ENCODE measurements at places on chromosomes 3 and 15. TPM values are rescaled to one million over a fixed set of nuclear protein-coding genes. Genes with fewer than 3 reads are reported as not detected.

Gene TMC3
- 0.15 TPM for total RNA-seq

Gene C3orf70
- 3.8 TPM for total RNA-seq

Gene COL8A1
- total RNA-seq = 13.6 TPM

Gene LRRN1
- 4.3 TPM for total RNA-seq

Gene LMAN1L
- total RNA-seq = not detected

DNA sequence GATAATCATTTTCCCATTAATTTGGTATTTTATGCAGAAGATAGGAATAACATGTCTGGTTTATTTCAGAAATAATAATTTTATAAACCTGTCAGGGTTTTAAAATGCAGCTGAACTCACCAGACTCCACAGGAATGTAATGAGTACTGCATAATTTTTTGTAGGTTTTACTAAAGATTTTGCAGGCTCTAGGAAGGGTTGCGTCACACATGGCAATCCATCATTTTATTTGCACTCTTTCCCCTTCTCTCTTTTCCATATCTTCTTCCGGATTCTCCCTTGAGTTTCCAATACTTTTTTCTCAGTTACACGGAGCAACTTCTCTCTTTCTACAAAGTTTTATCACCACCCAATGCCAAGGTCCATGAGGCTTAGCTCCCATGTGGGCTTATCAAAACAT lies 234.7 kb downstream of the NFKBIZ start:
- no peak for DNase-seq
- no peaks in the 10 kb centered on the region for H3K4me1 ChIP-seq
- no peak overlapping the region for H3K4me3 ChIP-seq
- H3K27me3 ChIP-seq = no peaks in the 10 kb centered on the region
- no peaks in the 10 kb centered on the region for H3K36me3 ChIP-seq

DNA sequence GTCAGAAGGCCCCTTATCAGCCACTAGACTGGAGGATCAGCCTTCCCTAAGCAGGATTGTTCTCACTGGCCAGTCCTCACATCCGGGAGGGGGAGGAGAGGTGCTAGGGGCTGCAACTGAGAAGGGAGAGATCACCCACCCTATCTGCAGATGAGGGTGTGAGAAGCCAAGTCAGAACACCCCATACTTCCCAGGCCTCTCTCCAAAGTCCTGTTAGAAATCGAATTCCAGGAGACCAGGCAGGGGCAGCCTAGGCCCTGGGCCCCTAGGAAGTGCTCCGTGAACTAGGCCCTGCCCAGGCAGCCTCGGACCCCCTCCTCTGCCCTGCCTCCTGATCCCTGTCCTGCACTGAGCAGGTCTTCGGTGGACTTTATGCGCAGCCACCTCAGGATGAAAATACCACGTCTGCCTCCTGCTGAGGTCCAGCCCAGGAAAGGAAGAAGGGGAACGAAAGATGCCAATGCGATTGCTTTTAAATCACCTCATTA lies 933 bp downstream of the DZIP1L start:
- H3K4me1 ChIP-seq = no peaks in the 10 kb centered on the region
- DNase-seq = no peak
- H3K27ac ChIP-seq = peak overlapping the region; percentile 90
- no peaks in the 10 kb centered on the region for H3K36me3 ChIP-seq
- H3K27me3 ChIP-seq = no peaks in the 10 kb centered on the region

DNA sequence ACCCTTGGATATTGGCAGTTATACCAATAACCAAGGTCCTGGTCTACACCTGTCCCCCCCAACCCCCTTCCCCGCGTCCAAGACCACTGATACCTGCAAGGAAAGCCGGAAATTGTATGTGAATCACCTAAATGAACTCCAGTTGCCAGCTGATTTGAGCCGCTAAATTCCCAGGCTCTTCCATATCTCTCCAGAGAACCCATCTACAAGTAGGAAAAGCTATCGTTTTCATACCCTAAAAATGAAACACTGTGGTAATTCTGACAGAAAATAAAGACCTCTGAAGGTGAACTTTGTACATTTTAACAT lies 114.2 kb upstream of the ICE2 start:
- no peaks in the 10 kb centered on the region for H3K36me3 ChIP-seq
- H3K27ac ChIP-seq = peak overlapping the region; percentile 89
- DNase-seq = no peak
- peak overlapping the region; percentile 88 for H3K4me3 ChIP-seq
- H3K4me1 ChIP-seq = no peaks in the 10 kb centered on the region

- no peak overlapping the region for H3K4me3 ChIP-seq
- H3K4me1 ChIP-seq = no peaks in the 10 kb centered on the region
- DNase-seq = no peak
- no peak overlapping the region for H3K27ac ChIP-seq
- no peaks in the 10 kb centered on the region for H3K36me3 ChIP-seq
- no peaks in the 10 kb centered on the region for H3K27me3 ChIP-seq
Observed at GRCh38 chr15:67806536-67806935, 18.8 kb upstream of the SKOR1 start.

DNA sequence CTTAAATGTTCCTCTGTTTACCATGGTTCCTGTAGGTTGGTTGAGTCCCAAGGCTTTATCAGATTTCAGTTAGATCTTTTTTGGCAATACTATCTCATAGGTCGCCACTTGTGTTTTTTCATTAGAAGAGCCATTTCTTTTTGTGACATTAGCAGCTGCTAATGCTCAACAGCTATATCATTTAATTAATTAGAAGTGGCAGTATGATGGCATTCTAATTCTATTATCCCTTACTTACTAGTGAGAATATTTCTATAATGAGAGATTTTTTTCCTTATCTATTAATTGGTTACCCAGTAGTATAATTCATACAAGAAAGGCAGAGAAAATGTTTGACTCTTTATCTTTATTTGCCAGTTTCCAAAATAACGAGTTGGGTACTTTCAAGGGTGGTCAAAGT lies 25.2 kb downstream of the FRMD4B start:
- H3K27ac ChIP-seq = no peak overlapping the region
- H3K27me3 ChIP-seq = no peaks in the 10 kb centered on the region
- DNase-seq = no peak
- H3K4me1 ChIP-seq = no peaks in the 10 kb centered on the region

- H3K4me1 ChIP-seq = no peaks in the 10 kb centered on the region
- no peaks in the 10 kb centered on the region for H3K27me3 ChIP-seq
- peak overlapping the region; percentile 73 for H3K27ac ChIP-seq
- no peak for DNase-seq
- H3K4me3 ChIP-seq = peak overlapping the region; percentile 58
- H3K36me3 ChIP-seq = no peaks in the 10 kb centered on the region
Observed at GRCh38 chr3:126213379-126214028, 33.1 kb upstream of the ALDH1L1 start.

DNA sequence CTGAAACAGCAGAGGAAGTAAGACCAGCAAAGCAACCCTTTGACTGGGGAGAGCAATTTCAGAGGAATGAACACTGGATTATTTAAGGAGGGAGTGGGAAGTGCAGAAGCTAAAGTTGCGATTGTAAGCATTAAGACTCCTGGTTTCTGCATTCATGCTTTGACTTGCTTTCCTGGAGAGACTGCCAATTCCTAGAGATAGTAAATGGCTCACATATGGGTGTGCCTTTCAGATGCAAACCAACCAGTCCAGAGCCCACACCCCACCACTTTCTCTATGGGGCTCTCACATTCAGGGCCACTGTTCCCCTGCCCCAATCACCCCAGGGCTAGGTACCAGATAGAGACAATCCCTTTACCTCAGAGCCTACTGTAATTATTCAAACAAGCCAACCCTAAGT lies 200.9 kb upstream of the EIF1B start:
- no peak overlapping the region for H3K27ac ChIP-seq
- DNase-seq = no peak
- no peak overlapping the region for H3K4me3 ChIP-seq
- no peaks in the 10 kb centered on the region for H3K27me3 ChIP-seq

- H3K27me3 ChIP-seq = no peaks in the 10 kb centered on the region
- no peaks in the 10 kb centered on the region for H3K36me3 ChIP-seq
- no peak overlapping the region for H3K27ac ChIP-seq
- H3K4me3 ChIP-seq = no peak overlapping the region
Observed at GRCh38 chr3:148464246-148464645, 233.5 kb upstream of the AGTR1 start.

GRCh38 chr3:107767897-107768605 lies 245.3 kb downstream of the BBX start:
- DNase-seq = no peak
- no peak overlapping the region for H3K27ac ChIP-seq
- H3K4me1 ChIP-seq = no peaks in the 10 kb centered on the region
- no peaks in the 10 kb centered on the region for H3K27me3 ChIP-seq
- H3K4me3 ChIP-seq = no peak overlapping the region

GRCh38 chr15:77897896-77898406 lies 179.6 kb downstream of the TBC1D2B start:
- no peak for DNase-seq
- no peak overlapping the region for H3K27ac ChIP-seq
- H3K27me3 ChIP-seq = no peaks in the 10 kb centered on the region
- no peak overlapping the region for H3K4me3 ChIP-seq

- no peak overlapping the region for H3K27ac ChIP-seq
- no peak overlapping the region for H3K4me3 ChIP-seq
- H3K4me1 ChIP-seq = peaks cover 4% of the 10 kb centered on the region
- no peak for DNase-seq
Observed at GRCh38 chr15:64004587-64004986, 41.7 kb downstream of the DAPK2 start.

DNA sequence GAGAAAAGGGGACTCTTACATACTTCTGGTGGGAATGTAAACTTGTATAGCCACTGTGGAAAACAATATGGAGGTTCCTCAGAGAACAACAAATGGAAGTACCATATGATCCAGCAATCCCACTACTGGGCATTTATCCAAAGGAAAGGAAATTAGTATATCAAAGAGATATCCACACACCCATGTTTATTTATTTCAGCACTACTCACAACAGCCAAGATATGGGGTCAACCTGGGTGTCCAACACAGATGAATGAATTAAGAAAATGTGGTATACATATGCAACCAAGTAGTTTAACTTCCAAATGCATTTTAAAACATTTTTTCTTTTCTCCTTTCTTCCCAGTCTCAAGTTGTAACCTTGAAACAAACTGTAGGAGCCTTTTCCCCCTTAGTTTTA lies 54.3 kb downstream of the IMPG2 start:
- no peaks in the 10 kb centered on the region for H3K27me3 ChIP-seq
- no peak overlapping the region for H3K27ac ChIP-seq
- no peak overlapping the region for H3K4me3 ChIP-seq
- H3K4me1 ChIP-seq = no peaks in the 10 kb centered on the region
- H3K36me3 ChIP-seq = no peaks in the 10 kb centered on the region

DNA sequence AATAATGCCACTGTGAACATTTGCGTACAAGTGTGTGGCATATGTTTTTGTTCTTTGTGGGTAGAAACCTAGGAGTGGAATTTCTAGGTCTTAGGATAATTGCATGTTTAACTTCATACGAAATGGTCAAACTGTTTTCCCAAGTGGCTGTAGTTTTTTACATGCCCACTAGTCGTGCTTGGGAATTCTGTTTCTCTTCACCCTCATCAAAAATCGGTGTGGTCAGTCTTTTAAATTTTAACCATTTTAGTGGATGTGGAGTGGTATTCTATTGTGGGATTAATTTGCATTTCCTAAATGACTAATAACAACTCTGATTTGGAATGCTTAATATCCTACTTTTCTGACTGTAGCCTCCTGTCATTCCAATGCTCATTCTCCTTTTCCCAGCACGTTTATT lies 27.6 kb downstream of the ZFAND6 start:
- H3K36me3 ChIP-seq = no peaks in the 10 kb centered on the region
- H3K4me1 ChIP-seq = no peaks in the 10 kb centered on the region
- no peaks in the 10 kb centered on the region for H3K27me3 ChIP-seq
- no peak overlapping the region for H3K4me3 ChIP-seq

GRCh38 chr3:136979684-136980083 lies 21.9 kb downstream of the IL20RB start:
- DNase-seq = no peak
- no peak overlapping the region for H3K4me3 ChIP-seq
- H3K27me3 ChIP-seq = no peaks in the 10 kb centered on the region
- no peaks in the 10 kb centered on the region for H3K36me3 ChIP-seq
- H3K4me1 ChIP-seq = no peaks in the 10 kb centered on the region

DNA sequence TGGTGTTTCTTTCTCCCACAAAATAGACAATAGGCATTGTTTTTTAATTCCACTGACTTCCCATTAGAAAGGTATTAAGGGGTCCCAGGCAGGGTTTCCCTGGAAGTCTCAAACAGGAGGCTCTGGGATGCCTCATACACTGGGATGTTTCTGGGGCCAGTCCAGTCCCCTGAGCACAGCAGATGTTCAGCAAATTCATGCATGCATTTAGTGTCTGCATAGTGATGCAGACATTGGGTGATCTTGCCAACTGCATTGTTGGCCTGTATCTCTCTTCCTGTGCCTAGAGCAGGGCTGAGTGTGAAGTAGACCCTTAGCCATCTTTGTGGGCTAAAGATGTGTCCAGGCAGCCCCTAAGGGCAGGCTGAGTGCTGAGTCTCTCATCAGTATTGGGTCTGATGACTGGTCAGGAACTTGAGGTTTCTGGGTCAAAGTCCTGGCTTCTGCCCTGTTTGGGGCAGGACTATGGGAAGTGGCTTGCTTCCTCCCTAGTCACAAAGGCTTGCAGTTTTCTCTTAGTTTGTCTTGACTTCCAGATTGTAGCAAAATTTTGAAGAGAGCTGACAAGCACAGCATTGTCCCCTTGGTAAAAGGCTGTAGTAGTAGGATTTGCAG lies 56.5 kb downstream of the BSN start:
- H3K27ac ChIP-seq = no peak overlapping the region
- H3K36me3 ChIP-seq = no peaks in the 10 kb centered on the region
- no peaks in the 10 kb centered on the region for H3K27me3 ChIP-seq

GRCh38 chr3:53835257-53835656 lies 11.0 kb downstream of the CHDH start:
- no peaks in the 10 kb centered on the region for H3K36me3 ChIP-seq
- no peaks in the 10 kb centered on the region for H3K27me3 ChIP-seq
- H3K27ac ChIP-seq = no peak overlapping the region
- no peak for DNase-seq
- H3K4me1 ChIP-seq = no peaks in the 10 kb centered on the region

- H3K36me3 ChIP-seq = peaks cover 6% of the 10 kb centered on the region
- no peak overlapping the region for H3K27ac ChIP-seq
- no peaks in the 10 kb centered on the region for H3K27me3 ChIP-seq
- no peaks in the 10 kb centered on the region for H3K4me1 ChIP-seq
- DNase-seq = no peak
Observed at GRCh38 chr3:37041546-37042195, 48.4 kb downstream of the MLH1 start.
